NCI-H187 (cell line): ENCODE measurements at places on chromosomes 6 and 20.

DNA sequence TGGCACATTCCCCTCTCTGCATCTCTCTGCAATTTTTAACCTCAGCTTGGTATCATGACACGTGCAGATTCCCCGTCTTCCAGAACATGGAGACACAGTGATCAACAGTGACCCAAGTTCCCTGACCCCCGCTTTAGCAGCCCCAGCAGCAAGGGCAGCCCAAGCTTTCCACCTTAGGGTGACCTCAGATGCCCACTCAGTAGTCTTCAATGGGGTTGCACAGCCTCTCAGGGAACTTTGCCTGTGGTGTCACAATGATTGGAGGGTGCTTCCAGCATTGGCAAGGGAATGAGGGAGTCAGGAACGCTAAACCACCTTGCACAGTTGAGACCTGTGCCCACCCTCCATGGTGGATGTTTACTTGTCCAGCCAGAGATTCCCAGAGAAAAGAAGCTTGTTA lies 287.1 kb upstream of the CDH4 start:
- no peak for DNase-seq

GRCh38 chr6:142786476-142786875 lies 158.5 kb downstream of the HIVEP2 start:
- DNase-seq: no peak

- DNase-seq: no peak
Measured at GRCh38 chr20:21801193-21801592, 95.7 kb downstream of the PAX1 start.

DNA sequence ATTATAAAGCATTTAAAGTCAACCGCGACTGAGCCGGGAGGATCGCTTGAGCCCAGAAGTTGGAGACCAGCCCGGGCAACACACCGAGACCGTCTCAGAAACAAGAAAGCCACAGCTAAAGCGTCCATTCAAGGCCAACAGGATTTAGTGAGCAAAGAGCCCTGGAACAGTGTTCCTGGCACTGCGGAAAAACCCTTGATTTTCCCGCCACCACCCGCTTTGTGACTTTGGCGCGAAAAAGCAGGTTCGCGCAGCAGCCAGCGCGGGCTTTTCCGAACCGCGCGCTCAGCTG lies 669 bp downstream of the PCNA start:
- no peak for DNase-seq

GRCh38 chr6:3530515-3530914 lies 73.7 kb upstream of the SLC22A23 start:
- no peak for DNase-seq

GRCh38 chr20:59825563-59825920 lies 107.9 kb downstream of the SYCP2 start:
- DNase-seq: no peak

DNA sequence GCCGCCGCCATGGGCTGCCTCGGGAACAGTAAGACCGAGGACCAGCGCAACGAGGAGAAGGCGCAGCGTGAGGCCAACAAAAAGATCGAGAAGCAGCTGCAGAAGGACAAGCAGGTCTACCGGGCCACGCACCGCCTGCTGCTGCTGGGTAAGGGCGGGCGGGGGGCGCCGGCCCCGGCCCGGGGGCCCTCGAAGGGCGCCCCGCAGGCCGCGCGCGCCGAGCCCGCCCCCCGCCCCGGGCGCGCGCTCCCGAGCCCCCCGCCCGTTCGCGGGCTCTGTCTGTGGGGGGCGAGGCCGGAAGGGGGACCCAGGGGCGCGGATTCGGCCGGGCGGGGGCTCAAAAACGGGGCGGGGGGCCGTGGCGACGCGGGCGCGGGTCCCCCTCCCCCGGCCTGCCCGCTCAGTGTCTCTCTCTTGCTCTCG lies 39.2 kb downstream of the GNAS start:
- no peak for DNase-seq

- DNase-seq: no peak
Measured at GRCh38 chr6:167588181-167588919, 238.4 kb upstream of the AFDN start.

DNA sequence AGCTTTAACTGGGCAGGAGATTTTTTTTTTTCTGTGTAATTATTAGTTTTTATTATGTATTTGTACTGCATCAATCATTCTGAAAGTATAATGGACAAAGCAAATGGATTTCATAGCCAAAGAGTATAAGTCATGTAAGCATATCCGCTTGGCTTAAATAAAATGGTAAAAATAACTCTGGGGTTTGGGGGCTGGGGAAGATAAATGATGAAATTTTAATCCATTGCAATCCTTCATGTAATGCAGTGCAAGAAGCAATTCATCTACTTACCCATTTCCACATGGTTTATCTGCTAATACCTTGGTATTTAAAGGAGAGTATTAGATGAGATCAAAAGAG lies 781.4 kb downstream of the QKI start:
- no peak for DNase-seq

DNA sequence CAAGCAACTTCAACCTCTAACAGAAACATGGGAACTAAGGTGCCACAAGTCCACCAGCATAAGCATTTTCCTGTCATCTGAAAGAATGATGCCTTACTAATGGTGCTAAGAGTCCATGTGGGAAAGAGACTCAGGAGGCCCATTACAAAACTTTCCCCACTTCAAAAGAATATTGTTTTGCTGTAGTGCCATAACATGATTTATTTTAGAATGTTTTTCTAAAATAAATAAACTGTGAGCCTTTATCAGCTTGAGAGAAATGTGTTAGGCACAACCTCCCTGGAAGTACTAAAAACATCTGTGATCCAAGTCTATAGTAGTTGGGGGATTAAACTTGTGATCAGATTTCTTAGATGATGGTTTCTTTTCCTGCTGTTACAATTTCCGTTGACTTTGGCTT lies 330.1 kb upstream of the MAP3K7 start:
- no peak for DNase-seq

DNA sequence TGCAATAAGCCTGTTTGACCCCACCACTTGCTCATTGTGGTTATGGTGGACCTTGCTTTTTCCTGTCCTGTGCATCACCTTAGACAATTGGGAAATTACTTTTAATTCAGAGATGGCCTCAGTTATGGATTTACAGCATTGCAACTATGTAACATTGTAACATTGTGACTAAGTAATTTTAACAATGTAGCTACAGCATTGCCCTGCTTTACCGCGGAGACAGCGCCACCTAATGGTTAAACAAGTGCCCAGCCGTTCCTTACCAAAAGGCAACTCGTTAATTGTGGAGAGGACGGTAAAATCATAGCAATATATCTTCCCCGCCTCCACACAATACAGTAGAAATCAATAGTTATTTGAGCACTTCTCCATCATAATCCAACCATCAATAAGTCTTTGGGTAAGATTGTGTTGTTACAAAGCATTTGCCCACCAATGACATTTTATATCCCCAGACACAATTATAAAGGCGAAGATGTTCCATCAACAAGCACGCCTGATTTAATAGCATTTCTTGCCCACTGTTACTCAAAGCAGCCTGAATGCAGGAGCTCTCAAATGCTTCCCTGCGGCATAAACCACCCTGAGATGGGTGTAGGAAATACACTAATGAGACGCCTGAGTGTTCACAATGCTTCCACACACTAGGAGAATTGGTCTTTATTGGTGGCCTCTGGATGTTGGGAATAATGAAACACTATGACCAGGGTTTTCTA lies 93.7 kb downstream of the PROKR2 start:
- DNase-seq: peak; percentile 32

DNA sequence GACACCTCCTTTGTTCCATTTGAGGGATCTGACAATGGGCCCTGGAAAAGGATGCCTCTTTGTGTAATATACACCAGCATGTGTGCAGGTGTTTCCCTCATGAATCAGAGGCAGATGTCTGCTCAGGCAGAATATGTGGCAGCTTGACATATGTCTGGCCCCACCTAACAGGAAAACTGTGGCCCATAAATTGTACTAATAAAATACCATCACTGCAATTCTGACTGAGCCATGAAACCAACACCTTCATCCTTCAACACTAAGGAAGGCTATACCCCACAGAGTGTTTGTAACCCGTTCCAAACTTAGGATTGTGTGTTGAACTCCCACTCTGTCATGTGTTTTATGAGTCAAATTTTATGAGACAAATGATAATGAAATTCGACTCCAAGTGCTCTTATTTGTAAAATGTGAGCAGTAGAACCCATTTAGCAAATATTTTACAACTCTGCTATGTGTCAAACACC lies 22.7 kb downstream of the LAMA4 start:
- peak; percentile 15 for DNase-seq

DNA sequence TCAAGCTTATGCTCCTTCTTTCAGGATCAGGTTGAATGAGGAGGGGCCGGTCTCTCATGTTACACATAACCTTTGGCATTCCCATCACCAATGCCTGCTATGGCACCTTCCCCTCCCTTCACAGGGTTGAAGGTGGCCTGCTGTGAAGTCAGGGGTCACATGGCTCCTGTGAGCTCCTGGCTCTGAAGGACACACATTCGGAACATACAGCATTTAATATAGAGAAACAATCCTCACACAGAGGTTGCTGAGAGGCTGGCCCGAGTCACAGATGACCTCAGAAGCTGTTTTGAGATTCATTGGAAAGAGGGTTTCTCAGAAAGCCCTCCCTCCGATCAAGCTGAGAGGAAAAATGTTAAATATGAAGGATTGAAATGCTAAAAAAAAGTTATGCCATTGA lies 82.1 kb downstream of the PSMG4 start:
- DNase-seq: no peak

DNA sequence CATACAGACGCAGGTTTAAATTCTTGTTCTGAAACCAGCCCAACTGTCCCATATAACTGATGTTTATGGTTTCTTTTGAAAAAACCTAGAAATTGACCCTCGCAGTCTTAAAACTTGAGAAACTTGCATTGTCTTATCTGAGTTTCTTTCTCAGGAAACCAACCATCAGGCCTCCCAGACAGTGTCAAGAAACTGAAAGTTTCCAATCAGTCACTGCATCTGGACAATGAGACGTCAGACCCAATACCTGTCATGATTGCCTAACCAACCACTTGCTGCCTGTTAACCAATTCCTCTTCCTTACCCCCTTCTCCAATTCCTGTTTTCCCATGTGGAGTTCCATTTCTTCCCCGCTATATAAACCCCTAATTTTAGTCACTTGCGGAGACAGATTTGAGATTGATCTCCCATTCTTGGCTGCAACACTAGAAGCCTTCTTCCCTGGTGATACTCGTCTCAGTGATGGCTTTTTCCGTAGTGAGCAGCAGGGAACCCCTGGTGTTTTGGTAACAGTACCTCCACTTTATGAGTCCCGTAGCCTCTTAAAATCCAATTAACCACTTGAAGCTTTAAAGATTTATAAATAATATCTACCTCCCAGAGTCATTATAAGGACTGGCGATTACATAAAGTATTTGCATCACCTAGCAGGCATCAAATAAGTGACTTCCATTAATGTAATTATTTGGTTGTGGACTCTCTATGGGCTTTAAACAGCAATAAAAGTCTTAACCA lies 49.3 kb downstream of the GPR63 start:
- no peak for DNase-seq

DNA sequence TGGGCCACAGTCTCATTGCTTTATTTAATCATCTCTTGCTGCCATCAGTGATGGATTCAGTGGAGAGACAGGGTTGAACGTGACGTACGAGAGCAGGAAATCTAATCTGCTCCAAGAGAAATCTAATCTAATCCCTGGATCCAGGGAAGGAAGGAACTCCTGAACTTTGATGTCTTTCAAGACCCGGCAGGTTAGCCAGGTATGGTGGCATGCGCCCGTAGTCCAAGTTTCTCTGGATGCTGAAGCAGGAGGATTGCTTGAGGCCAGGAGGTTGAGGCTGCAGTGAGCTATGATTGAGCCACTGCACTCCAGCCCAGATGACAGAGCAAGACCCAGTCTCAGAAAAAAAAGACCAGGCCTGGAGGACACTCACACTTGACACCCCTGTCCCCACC lies 11.4 kb upstream of the PGC start:
- no peak for DNase-seq

DNA sequence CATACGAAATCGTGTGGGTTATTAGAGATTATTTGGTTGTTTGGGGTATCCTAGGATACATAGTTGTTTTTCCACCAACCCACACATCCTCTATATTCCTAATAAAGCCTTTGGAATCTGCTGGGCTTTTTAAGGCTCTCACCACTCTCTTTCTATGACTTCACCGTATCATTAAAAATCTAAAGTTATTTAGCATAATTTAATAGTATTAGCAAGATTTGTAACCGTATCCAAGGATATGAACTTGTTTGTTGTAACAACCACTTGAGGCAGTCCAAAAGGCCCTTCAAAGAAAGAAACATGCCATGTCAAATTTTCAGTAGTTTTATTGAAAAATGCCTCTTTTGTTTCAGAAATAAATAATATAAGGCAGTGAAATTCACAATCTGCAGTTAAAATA lies 121.8 kb downstream of the COL12A1 start:
- no peak for DNase-seq

- no peak for DNase-seq
Measured at GRCh38 chr6:14520536-14520935, 403.0 kb downstream of the CD83 start.

DNA sequence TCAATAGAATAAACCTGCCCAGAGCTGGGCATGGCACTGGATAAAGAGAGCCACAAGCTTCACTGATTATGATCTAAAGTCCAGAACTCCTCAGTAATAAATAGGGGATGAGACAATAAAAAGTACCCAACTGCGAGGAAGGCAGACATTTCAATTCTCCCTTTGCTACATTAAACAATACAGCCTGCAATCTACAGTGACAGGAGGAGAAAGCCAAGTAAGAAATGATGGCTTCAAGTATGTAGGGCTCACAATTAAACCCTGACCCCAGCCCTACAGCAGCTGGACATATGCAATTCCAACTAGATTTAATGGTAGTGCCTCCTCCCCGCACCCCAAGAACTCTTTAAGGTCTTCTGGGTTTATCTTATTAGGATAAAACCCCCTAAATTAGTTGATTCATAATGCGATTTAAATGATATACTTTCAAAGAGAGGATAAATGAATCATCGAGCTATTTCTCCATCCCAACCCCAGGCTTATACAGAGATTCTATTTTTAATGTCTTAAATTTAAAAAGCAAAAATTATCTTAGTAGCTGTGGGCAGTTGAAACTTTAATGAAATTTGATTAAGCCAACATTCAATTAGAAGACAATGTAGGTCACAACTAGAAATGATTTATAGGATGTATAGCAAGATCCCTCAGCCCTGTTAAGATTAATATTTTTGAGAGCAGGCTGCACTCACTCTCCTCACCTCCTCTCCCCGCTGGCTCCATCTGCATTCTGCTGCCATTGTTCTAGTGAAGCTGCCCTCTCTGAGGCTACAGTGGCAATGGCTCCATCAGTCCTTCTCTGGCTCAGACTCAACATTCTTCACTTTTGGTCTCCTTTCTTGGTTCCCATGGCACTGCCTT lies 57.1 kb downstream of the OGFRL1 start:
- DNase-seq: no peak

DNA sequence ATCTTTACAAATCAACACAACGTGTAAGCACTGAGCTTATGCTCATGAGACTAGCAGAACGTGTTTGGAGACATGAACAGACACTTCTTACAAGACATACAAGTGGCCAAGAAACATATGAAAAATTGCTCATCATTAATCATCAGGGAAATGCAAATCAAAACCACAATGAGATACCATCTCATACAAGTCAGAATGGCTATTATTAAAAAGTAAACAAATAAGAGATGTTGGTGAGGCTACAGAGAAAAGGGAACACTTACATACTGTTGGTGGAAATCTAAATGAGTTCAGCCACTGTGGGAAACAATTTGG lies 327.9 kb upstream of the SOX4 start:
- no peak for DNase-seq

GRCh38 chr20:60494476-60494875 lies 536.3 kb downstream of the CDH26 start:
- DNase-seq: no peak

- DNase-seq: no peak
Measured at GRCh38 chr6:125041740-125042459, 79.7 kb downstream of the RNF217 start.

- no peak for DNase-seq
Measured at GRCh38 chr20:31863296-31864085, 6.8 kb downstream of the DUSP15 start.
